ENCODE measurements at places on chromosomes 11 and 22.

- no peak for DNase-seq
These were observed 228.4 kb downstream of the BLID start for GRCh38 chr11:121887569-121887968.

DNA sequence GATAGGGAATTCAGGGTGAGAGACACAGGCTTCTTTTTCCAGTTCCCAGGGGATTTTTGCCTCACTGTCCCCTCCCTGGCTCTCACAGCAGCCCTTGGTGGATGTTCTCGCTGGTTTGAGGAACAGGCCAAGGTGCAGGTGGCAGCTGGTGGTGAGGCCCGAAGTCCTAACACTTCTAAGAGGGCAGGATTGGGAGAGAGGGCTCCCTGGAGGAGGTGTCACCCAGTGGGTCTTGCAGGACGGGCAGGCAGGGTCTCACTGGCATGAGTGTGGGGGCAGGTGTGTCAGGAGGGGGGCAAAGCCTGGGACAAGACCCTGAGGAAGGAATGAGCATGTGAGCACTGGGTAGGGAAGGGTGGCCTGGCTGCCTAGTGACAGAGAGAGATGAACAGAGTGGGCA, 9.2 kb downstream of the ADORA2A start:
- no peak for DNase-seq

- DNase-seq, result peak; percentile 6
These were observed 754 bp downstream of the NUP50 start for GRCh38 chr22:45164270-45165088.

GRCh38 chr22:24760708-24761306, 13.7 kb downstream of the PIWIL3 start:
- no peak for DNase-seq

DNA sequence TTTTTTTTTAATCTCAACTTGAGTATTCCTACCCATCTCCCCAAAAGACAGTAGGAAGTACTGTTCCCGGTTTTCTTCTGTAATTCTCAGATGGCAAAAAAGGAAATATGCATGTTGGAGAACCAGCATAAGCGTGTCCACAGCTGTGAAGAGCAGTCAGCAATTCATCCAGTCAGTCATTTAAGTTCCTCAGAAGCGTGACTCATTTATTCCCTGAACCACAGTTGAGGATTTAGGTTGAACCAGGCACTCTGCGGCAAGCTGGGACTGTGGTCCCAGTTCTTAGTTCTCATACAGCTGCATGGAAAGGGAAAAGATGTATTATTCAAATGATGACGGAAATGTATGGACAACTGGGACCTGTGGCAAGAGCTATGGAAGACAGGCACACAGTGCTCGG, 61.0 kb upstream of the MYO18B start:
- DNase-seq, result no peak

- DNase-seq, result no peak
These were observed 52.5 kb downstream of the NECTIN1 start for GRCh38 chr11:119676461-119677020.

DNA sequence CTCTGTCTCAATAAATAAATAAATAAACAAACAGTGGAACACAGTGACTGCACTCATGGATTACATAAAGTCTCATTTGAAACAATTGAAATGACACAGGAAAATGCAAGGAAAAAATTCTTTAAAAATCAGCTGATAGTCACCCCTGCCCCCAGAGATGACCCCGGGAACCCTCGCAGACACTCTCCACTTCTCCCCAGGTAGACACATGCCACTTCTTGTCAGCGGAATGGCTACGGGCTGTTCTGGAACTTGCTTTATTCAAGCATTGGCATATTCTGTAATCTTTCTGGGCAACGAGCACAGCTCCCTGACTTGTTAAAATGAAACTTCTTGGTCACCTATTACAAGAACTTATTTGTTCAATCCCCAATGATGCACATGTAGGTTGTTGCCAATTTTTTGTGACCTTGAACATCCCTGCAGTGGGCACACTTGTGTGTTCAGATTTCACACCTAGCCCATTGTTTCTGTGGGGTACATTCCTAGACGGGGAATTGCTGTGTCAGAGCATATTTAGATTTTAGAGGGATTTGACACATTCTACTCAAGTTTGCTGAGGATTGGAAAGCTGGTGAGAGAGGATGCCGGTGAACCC, 32.8 kb downstream of the MYEOV start:
- no peak for DNase-seq

GRCh38 chr11:59437770-59438169, 1.5 kb downstream of the OR5A1 start:
- DNase-seq, result no peak

- DNase-seq, result no peak
These were observed 9.7 kb downstream of the USP2 start for GRCh38 chr11:119371778-119372182.

DNA sequence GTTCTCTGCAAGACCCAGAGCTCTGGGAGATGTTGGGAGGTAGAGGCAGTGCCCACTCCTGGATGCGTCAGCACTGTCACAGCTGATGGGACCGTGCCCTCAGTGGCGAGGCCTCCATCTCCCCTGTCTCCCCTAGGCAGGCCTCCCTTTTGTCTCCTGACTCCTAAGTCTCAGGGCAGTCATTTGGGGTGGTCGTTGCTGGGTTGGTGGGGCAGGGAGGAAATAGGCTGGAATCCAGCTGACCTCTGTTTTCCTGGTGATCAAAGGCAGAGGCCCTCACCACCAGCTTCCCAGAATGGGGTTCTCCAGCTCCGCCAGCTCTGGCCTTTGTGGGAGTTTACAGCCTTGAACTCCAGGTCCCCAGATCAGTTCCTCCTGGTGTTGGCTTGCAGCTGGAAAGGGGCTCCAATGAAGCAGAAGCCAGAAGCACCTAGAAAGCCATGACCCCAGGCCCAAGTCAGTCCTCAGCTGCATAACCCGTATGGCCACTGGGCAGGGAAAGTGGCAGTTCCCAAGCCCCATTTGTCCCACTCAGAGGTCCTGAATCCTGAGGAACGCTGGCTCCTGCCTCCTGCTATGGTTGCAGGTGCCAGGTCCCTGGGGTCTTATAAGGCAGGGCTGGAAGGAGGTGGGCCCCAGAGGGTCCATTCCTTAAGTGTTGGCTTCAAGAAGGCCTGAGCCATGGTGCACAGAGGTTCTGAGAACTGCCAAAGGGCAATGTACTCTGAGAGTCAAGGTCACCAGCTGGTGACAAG, 7.3 kb upstream of the FXYD2 start:
- DNase-seq, result no peak

DNA sequence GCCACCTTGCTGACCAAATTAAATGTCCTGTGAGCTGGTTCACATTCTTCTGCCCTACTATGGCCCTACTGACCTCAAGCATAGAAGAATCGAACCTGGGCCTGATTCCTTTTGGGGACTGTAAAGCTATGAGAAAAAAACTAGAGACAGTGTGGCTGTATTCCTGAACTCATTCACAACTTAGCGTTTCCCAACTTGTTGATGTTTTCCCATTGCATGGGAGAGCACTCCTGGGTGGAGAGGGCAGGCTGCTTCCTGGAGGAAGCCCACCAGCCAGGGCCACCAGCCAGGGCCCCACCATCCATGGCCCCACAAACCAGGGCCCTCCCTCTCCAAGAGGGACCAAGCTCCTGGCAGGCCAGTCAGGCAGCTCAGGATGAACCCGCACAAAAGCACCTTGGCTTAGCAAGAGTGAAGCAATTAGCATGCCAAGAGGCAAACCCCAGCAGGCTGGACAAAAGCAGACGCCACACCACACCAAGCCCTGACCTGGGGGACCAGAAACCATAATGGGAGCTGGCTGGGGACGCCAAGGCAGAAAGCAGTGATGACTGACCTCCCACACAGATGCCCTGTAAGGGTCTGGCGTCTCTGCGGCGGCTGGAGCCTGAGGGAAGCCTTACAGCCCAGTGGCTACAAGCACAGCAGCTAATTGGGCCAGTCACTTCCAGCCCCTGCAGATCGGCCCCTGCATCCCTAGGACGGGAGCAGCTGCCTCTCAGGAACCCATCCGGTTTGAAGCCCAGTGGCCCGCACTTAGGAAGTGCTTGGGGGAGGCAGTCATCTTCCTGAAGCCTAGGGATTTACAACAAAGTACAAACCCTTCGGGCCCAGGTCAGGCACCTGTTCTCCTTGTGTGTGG, 2.1 kb downstream of the CERK start:
- no peak for DNase-seq

- no peak for DNase-seq
These were observed 99.6 kb downstream of the MPPED1 start for GRCh38 chr22:43511276-43511910.

GRCh38 chr22:49515475-49515874, 312.2 kb downstream of the BRD1 start:
- DNase-seq, result no peak

GRCh38 chr11:122690801-122691548, 35.5 kb downstream of the UBASH3B start:
- DNase-seq, result no peak

- no peak for DNase-seq
These were observed 62.9 kb upstream of the LRRC4C start for GRCh38 chr11:41522391-41522790.

GRCh38 chr11:96554236-96554820, 164.5 kb downstream of the JRKL start:
- no peak for DNase-seq

DNA sequence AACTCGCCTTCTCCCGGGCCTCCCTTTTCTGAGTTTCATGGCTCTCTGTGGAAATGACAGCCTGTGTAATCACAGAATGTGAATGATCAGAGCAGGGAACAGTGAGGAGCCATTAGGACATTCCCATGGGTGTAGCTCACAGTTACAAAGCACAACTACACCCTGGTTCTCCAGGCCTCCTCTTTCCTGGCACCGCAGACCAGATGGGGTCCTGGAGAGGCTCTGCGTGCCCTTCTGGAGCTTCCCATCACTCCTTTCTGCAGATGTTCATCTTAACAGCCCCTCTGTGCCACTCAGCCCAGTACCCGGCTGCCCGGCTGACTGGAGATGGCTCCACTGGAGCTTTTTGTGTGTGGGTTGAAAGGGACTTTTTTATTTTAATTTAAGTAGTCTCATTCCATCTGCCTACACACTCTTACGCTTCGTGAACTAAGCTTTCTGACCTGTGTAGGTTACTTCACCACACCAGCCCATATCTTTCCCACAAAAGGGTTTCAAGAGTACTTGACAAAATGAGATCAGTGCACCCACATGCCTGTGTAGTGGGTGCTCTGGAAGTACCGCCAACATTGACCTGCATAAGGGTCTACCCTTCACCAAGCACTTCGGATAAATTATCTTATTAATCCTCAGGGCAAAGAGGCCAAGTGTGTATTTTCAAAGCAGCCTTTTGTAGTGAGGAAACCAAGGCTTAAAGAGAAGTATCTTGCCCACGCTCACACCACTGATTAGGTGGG, 29.8 kb downstream of the SREBF2 start:
- DNase-seq, result no peak

DNA sequence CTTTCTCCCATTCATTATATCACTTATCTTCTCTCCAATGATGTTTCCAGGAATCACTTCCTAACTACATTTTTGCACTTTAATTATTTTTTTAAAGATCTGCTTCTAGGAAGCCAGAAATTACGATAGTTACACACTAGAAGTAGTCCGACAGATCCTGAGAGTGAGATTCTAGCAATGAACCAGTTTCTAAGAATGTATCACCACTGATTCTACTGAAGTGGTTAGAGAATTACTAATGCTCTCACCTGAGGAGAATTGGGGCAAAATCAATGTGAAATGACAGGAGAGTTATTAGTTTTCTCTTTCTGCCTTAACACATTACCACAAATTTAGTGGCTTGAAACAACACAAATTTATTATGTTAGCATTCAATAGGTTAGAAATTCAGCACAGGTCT, 241.2 kb downstream of the CASP12 start:
- DNase-seq, result no peak

- no peak for DNase-seq
These were observed 4.7 kb upstream of the SHISA8 start for GRCh38 chr22:41919357-41920224.

- no peak for DNase-seq
These were observed 4.2 kb upstream of the CHRDL2 start for GRCh38 chr11:74735365-74735928.

GRCh38 chr11:295351-296170, 3.8 kb downstream of the IFITM5 start:
- no peak for DNase-seq

GRCh38 chr22:50046019-50046415, 12.1 kb downstream of the TTLL8 start:
- no peak for DNase-seq

GRCh38 chr11:86101941-86102407, 33.1 kb upstream of the PICALM start:
- no peak for DNase-seq

DNA sequence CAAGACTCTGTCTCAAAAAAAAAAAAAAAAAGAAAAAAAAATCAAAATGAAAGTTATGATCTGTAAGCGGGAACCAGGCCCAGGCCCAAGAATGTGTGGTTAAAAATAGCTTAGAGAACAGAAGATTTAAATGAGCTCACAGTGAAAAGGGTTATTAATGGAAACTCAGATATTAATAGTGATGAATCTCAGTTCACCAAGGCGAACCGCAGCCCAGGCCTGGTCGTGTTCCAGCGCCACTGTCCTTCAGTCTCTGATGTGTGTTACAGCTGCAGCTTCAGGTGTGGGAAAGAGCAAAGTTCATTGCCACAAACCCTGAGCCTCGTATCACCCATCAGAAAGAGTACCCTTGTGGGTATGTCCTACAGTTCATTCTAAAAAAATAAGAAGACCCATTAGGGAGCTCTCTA, 107.1 kb downstream of the GAB2 start:
- no peak for DNase-seq

DNA sequence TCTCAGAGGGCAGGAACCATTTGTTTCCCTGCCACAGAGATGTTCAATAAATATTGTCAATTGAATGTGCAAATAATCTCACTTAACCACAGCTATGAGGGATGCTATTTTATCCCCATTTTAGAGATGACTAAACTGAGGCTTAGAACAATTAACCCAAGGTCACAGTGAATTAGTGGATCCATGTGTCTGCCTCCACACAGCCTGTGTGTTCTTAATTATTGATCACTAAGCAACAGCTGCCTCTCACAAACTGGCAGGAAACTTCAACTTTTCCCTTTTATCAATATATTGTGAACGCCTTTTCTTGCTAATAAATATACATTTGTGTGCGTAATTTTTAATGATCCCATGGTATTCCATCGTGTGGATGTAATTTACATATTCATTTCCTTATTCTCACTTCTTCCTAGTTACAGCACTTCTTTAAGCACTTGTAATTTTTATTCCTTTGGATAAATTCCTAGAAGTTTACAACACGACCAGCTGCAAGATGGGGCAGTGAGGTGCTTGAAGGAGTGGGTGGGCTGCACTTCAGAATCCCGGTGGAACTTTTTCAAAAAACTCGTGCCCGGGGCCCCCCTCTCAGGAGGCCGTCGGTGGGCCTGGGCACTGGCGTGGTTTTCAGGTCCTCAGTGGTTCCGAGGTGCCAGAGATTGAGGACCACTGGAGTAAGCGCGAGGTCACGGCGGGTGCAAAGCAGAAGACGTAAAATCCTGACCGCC, 915 bp upstream of the SREBF2 start:
- DNase-seq, result no peak

- no peak for DNase-seq
These were observed 50.1 kb upstream of the MUC15 start for GRCh38 chr11:26622181-26622580.

DNA sequence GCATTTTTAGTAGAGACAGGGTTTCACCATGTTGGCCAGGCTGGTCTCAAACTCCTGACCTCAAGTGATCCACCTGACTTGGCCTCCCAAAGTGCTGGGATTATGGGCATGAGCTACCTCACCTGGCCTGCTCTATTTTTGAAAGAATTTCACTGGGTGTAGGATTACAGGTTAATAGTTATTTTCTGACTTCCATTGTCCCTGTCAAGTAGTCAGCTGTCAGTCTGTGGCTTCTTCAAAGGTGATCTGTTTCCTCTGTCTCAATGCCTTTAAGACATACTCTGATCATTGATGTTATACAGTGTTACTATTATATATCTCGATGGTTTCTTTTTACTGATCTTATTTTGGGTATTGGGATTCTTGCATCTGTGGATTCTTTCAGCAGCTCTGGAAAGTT, 10.1 kb upstream of the EXT2 start:
- no peak for DNase-seq
